ENCODE measurements at places on chromosomes 3 and 15.

DNA sequence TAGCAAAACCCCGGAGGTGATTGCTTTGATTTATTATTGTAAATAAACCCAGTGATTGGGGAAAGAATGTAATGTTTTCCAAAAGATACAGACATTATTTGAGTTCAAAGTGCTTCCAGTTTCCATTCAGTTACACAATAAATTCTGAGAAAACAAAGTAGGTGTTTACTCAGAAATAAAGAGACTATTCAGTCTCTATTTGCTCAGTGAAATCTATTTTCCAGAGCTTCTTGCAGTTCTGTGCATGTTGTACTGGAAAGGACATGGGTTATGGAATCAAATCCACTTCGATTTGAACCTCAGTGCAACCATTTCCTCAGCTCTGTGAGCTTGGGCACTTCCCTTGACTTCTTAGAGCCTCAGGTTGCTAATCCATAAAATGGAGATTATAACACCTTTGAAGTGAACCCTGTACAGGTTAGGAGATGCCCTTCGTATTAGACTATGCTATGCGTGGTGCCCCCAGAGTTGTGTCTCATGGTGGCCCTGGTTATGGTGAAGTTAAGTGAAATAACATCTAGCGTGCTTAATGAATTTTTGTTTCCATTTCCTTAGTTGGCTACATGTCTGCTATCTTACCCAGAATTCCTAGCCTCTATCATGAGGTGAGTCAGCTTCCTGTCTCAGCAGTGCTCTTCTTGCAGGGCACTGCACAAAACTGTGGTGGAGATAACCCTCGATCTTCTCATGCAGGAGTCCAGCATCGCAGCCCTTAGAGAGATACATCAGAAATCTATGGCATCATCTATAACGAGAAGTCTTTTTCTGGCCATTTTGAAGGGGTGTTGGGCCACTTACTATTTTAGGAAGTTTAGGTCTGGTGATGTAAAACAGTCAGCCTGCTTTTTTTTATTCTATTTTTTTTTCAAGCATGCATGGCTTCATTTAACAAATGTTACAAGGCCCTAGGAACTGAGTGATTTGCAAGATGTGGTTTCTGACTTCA is 97.7 kb downstream of the RPL39L start:
- H3K27ac ChIP-seq, result peak overlapping the region; percentile 98
- peak overlapping the region; percentile 69 for H3K4me3 ChIP-seq
- H3K27me3 ChIP-seq, result no peaks in the 10 kb centered on the region
- H3K36me3 ChIP-seq, result peaks cover 82% of the 10 kb centered on the region
- DNase-seq, result no peak

GRCh38 chr3:73399666-73400253 is 225.0 kb downstream of the PDZRN3 start:
- H3K36me3 ChIP-seq, result no peaks in the 10 kb centered on the region
- peaks cover 4% of the 10 kb centered on the region for H3K4me1 ChIP-seq
- no peak for DNase-seq
- H3K27ac ChIP-seq, result no peak overlapping the region
- peaks cover 7% of the 10 kb centered on the region for H3K27me3 ChIP-seq

- no peak overlapping the region for H3K4me3 ChIP-seq
- DNase-seq, result no peak
- H3K27me3 ChIP-seq, result peaks cover 14% of the 10 kb centered on the region
- no peaks in the 10 kb centered on the region for H3K36me3 ChIP-seq
- H3K27ac ChIP-seq, result no peak overlapping the region
- no peaks in the 10 kb centered on the region for H3K4me1 ChIP-seq
Measured at GRCh38 chr3:16103472-16103871, 71.0 kb upstream of the GALNT15 start.

DNA sequence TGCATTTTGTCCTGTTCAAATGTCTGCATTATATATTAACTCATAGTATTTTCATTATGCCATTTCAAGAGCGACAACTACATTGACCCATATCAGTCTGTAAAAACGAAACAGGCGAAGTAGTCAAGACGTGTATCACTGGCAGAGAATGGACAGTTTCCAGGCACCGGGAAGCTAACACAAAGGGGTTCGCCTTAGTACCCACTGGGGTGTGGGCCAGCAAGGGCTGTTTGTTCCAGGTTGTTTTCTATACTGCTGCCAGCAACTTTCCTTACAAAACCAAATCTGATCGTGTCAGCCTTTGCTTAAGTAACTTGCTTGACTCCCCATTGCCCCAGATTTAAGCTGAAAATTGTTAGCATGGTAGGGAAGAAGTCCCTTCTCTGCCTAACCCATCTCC is 87.1 kb downstream of the CGNL1 start:
- no peak for DNase-seq
- H3K27me3 ChIP-seq, result peaks cover 16% of the 10 kb centered on the region
- H3K4me1 ChIP-seq, result no peaks in the 10 kb centered on the region
- no peaks in the 10 kb centered on the region for H3K36me3 ChIP-seq

DNA sequence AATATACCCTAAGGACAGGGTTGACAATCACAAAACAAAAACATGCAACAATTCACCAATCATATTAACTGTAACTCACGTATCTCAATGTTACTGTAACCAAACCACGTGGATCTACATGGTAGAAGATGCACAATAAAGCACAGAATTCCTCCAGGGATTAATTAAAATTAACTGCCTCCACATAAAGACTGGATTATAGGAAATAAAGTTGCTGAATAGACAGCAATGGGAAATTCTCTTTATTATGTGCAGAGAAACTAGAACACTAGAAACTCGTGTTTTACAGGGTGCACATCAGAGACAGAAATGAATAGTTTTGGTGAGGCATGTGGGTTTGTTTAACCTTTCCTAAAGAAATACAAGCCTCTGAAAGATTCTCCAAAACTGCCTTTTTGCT is 696.3 kb downstream of the EPHA3 start:
- DNase-seq, result no peak
- no peaks in the 10 kb centered on the region for H3K36me3 ChIP-seq
- no peak overlapping the region for H3K4me3 ChIP-seq
- no peaks in the 10 kb centered on the region for H3K27me3 ChIP-seq
- no peaks in the 10 kb centered on the region for H3K4me1 ChIP-seq

DNA sequence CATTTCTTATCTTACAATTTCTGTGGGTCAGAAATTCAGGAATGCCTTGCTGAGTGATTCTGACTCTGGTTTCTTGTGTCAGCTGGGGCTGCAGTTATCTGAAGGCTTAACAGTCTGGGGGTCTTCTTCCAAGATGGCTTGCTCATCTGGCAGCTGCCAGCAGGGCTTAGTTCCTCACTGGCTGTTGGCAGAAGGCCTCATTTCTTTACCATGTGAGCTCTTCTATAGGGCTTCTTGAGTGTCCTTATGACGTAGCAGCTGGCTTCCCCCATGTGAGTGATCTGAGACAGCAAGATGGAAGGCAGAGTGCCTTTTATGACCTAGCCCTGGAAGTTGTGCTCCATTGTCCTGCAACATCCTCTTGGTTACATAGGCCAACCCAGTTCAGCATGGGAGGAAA is 82.0 kb upstream of the PDZRN3 start:
- H3K27me3 ChIP-seq, result no peaks in the 10 kb centered on the region
- no peaks in the 10 kb centered on the region for H3K4me1 ChIP-seq
- no peaks in the 10 kb centered on the region for H3K36me3 ChIP-seq
- H3K27ac ChIP-seq, result no peak overlapping the region
- no peak for DNase-seq

Measured in activated naive CD8-positive, alpha-beta T cell treated with anti-CD3 and anti-CD28 coated beads for 36 hours (primary cell).